ENCODE measurements at places on chromosomes 6 and 20. TPM values are rescaled to one million over a fixed set of nuclear protein-coding genes. Genes with fewer than 3 reads are reported as not detected.
A peak's percentile ranks its signal among the peaks of the same experiment; 100 is the strongest.

YIPF3 gene
- 190 TPM for polyA plus RNA-seq

RIMS4 gene
- not detected for polyA plus RNA-seq

SLC35B2 gene
- polyA plus RNA-seq: 103 TPM

DNA sequence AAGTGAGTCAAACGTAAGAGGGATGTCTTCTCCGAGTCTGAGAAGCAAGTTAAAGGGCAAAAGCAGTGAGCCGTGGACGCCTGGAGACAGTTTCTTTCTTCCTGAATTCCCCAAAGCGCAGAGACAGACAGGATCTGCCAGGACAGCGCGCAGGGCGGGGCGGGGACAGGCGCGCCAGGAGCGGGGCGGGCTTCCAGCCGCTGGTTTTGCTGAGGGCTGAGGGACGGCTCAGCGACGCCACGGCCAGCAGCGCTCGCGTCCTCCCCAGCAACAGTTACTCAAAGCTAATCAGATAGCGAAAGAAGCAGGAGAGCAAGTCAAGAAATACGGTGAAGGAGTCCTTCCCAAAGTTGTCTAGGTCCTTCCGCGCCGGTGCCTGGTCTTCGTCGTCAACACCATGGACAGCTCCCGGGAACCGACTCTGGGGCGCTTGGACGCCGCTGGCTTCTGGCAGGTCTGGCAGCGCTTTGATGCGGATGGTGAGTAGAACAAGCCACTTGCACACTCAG lies at the start of gene SCGN:
Gene SCGN (plus strand): TSS at position 209 of the 509 bp plus-strand sequence. CDS start 189 bp downstream, at position 398.
- peak; percentile 75 for DNase-seq

DNA sequence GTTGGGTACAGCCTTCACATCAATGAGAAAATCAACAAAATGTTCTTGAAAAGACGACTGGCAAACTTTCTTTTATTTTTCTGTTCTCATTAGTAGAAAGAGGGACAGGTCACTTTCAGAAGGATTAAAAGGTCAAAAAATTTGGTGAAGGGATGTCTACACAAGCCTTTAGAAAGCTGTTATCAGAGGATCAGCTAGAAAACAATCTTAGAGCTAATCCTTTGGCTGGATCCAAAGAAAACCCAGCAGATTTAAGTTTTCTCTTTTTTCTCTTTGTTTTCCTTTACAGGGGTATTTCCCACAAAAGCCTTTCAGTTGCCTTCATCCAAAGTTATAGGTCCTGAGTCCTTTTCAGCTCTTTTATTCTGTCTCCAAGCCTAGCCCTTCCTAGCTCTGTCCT lies 57.3 kb upstream of the EDN1 start:
- peak; percentile 1 for DNase-seq

GRCh38 chr20:34083137-34083536 lies 28.9 kb downstream of the EIF2S2 start:
- DNase-seq: peak; percentile 96

- DNase-seq: no peak
Measured at GRCh38 chr20:57620999-57621398, 773 bp upstream of the ZBP1 start.

DNA sequence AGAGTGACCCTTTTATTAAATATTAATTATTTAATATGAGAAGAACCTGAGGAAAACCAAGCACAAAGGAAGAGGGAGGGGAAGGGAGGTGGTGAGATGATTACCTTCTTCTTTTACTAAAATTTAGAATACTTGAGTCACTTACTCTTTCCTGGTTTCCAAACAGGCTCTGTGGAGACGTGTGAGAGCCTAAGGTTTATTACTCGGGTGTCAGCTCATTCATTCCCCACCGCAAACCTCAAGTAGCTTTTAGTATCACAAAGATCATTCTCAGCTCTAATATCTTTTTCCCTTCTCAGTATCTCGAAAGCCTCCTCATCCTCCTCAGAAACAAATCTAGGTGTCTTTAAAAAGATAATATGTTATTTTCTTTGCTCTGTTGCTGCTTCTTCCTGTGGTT lies 497.2 kb upstream of the JARID2 start:
- no peak for DNase-seq

- DNase-seq: peak; percentile 39
Measured at GRCh38 chr6:88220493-88220892, 54.3 kb upstream of the CNR1 start.

- no peak for DNase-seq
Measured at GRCh38 chr6:95802978-95803377, 212.8 kb upstream of the FUT9 start.

DNA sequence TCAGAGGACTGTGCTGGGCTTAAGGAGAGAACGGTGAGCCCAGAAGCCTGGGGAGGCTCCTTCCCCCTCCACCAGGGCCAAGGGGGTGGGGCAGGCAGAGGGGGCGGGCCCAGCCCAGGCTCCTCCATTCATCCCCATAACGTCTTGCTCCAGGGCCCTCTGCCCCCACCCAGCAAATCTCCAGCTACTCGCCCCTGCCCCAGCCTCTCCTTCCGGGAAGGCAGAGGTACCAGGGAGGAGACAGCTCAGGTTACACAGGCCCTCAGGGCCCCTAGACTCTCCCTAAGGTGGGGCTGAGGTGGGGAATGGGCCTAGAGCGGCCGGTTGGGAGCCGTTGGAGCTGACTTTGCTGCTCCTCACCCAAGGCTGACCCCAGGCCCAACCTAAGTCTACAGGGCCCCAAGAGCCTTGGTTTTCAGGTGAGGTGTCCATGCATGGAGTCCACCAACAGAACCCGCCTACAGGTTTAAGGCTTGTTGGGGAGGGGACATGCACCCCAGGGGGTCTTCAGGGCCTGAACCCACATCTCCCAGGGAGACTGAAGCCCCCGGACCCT lies 1.2 kb downstream of the LAMA5 start:
- DNase-seq: no peak

- DNase-seq: no peak
Measured at GRCh38 chr6:108734271-108734922, 113.8 kb upstream of the ARMC2 start.

GRCh38 chr6:149830731-149831307 lies 33.3 kb downstream of the LRP11 start:
- peak; percentile 71 for DNase-seq

- no peak for DNase-seq
Measured at GRCh38 chr20:64143018-64143801, 21.0 kb upstream of the MYT1 start.

DNA sequence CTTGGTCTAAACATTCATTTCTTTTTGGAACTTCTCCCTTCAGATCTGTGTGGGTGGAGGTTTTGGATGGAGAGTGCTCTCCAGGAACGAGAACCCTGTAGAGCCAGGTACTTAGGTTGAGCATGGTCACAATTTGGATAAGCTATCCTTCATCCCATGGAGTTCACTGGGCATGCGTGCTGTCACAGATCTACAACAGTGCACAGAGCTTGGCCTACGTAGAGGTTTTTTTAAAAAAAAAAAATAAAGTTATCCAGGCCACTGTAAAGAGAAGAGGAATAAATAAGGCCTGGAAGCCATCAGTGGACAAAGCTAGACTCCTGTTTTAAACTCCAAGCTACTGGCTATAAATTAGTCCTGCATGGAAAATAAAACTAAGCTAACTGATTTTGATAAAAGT lies 165.6 kb downstream of the SLC24A3 start:
- DNase-seq: no peak

Data from GM23248 (cell line).